ENCODE measurements at places on chromosomes 7 and 10.

GRCh38 chr7:124188576-124188975 lies 155.7 kb upstream of the TMEM229A start:
- DNase-seq: no peak

- DNase-seq: no peak
Observed at GRCh38 chr10:65846949-65847348, 1078.9 kb upstream of the LRRTM3 start.

- no peak for DNase-seq
Observed at GRCh38 chr7:43756368-43757072, 2.0 kb upstream of the BLVRA start.

DNA sequence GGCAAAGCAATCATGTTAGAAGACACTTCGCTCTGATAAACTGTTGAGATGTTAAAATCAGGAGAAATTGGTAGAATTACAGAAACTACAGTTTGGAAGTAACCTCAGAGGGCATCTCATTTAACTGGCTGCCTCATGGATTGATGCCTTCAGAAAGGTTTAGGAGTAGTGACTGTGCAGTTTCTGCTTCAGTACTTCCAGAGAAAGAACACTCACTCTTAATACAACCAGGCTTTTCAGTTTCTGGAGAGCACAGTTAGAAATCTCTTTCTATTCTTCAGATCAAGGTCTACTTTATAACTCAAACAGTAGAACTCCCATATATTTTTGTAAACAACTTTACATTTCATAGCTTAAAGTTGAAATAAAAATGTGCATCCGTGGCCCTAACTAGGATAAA lies 1358.9 kb upstream of the LRRTM3 start:
- no peak for DNase-seq

DNA sequence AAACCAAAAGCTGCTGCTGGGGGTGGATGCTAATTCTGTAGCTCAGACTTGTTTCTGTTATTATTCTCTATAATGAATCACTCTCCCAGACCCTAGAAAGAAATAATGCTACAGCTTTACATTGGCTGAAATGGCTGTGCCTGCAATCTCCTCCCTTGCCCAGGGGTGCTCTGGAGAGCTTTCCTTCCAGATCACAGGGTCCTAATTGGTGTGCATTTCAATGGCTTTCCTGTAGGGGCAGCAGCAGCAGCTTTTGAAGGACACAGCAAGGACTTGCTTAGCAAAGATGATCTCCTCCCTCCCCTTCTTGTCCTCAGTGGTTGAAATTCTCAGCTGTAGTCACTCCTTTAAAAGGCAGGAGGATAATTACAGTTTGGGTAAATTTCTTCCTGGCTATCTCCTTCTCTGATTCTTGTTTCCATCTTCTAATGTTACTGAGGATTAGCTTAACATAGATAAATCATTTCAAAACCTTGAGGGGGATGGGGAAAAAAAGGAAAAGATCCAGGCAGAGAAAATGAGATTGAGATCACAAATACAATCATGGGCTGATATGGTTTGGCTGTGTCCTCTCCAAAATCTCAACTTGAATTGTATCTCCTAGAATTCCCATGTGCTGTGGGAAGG lies 120.2 kb upstream of the CTTNBP2 start:
- DNase-seq: no peak

GRCh38 chr10:131900350-131901152 lies at the start of gene PPP2R2D:
Gene PPP2R2D (plus strand): TSS chr10:131901008. CDS start chr10:131901149, 141 bp downstream.
- DNase-seq: peak; percentile 80

Data from NCI-H2107 (cell line).